ENCODE measurements at places on chromosomes 3 and 15.
A peak's percentile ranks its signal among the peaks of the same experiment; 100 is the strongest.

DNA sequence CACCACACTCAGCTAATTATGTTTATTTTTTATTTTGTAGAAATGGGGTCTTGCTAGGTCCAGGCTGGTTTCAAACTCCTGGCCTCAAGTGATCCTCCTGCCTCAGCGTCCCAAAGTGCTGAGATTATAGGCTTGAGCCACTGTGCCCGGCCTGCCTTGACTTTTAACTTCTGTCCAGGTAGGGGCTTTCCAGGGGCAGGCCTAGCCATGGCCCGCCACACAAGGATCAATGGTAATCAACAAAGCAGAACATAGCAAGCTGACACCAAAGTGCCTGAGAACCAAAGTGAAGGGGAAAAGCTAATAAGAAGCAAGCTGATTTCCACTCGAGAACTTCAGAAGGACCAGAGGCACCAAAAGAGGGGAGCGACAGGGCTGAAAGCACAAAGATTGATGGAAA is 9.4 kb upstream of the CRTC3 start:
- DNase-seq: no peak

GRCh38 chr15:79035111-79035601 is 55.4 kb downstream of the RASGRF1 start:
- peak; percentile 40 for DNase-seq

DNA sequence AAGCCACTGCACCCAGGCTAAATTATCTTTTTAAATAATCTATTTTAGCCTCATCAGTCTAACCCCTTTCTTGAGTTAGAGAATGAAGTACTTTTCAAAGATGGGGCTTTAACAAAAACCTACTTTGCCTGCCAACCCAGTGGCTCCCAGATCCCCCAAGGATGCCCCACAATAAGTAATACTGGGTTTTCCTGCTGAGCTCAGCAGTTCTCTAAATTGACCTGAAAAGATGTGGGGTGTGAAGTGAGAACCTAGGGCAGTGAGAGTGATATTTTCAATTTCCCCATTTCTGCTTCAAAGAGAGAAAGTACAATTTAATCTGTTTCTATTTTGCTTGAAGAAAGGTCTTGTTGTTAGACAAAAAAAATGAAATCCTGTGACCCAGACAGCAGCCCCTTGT is 318.5 kb upstream of the UMPS start:
- DNase-seq: no peak

DNA sequence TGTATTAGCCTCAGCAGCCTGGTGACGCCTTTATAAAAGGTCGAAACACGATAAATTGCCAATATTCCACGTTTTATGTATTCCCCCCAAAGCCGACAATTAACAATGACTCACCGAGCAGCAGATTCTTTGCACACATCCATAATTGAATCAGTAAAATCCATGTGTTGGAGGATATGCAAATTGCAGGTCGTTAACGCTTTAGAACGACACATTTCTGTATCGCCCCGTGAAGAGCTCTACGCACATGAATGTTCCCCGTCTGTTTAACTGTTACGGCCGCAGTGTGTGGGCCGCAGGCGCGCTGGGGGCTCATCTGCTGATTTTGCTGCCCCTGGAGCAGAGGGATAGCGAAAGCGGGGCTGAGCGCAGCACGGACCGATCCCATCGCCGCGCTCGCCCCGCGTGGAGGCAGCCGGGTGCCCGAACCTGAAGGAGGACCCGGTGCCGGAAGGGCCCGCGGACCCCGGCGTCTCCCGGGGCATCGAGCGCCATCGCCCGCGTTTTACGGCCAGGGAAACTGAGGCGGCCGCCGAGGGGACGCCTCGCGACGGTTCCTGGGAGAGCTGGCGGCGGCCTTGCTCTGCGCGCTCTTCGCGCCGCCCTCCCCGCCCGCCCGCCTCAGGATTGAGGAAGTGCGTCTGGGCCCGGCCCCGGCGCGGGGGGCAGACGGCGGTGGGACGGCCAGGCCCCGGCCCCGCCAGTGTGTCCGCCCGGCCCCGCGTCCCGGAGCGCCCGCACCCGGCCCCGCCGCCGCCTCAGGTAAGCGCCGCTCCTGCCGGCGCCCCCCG is at the start of gene LRRK1:
LRRK1 (plus strand) TSS at position 668 of the 791 bp plus-strand sequence. CDS start 5,276 bp downstream, outside the sequence.
- peak; percentile 52 for DNase-seq
